ENCODE measurements at places on chromosomes 12 and 14.

DNA sequence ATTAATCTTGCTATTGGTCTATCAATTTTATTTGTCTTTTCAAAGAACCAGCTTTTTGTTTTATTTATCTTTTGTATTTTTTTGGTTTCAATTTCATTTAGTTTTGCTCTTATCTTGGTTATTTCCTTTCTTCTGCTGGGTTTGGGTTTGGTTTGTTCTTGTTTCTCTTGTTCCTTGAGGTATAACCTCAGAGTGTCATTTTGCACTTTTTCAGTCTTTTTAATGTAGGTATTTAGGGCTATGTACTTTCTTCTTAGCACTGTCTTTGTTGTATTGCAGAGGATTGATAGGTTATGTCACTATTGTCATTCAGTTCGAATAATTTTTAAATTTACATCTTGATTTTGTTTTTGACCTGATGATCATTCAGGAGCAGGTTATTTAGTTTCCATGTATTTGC, 92.7 kb upstream of the DCD start:
- no peak for DNase-seq

DNA sequence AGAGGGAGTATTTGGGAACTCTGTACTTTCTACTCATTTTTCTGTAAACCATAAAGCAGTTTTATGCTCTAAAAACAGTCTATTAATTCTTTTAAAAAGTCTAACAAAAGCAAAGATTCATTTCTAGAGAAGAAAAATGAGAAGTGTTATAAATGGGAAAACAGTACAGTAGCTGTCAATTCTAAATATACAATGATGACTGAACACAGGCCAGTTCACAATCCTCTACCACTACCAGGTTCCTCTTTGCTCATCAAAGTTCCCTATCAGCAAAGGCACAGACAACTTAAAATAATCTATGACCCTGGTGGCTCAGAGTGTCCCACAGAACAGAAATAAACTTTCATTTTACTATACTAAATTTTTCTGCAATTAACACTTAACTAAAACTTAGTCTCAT, 12.5 kb downstream of the NAA25 start:
- no peak for DNase-seq

DNA sequence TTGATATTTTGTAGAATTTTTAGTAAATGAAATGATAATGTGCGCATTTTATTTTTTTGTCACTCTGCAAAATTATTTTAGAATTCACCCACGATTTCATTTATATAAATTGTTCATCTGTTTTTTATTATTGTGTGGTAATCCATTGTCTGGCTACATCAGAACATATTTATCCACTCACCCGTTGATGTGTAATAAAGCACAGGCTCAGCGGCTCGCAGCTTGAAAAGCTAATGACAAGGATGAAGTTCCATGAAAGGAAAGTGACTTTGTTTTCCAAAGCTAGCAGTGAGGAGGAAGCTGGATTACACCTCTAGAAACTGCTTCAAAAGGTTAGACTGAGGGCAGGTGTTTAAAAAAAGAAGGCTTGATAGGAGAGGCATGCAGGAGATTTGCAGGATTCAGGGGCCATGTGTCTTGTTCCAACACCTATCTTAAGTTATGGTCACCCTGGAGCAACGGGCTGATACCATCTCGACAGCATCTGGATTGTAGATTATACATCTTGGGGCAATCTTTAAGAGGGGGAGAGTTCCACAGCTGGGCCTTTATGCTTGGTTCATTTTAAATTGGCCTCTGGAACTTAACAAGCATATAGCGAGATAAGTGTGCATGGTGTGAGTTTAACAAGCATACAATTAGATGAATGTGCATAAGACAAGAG, 194.1 kb downstream of the TMTC3 start:
- DNase-seq, result no peak

DNA sequence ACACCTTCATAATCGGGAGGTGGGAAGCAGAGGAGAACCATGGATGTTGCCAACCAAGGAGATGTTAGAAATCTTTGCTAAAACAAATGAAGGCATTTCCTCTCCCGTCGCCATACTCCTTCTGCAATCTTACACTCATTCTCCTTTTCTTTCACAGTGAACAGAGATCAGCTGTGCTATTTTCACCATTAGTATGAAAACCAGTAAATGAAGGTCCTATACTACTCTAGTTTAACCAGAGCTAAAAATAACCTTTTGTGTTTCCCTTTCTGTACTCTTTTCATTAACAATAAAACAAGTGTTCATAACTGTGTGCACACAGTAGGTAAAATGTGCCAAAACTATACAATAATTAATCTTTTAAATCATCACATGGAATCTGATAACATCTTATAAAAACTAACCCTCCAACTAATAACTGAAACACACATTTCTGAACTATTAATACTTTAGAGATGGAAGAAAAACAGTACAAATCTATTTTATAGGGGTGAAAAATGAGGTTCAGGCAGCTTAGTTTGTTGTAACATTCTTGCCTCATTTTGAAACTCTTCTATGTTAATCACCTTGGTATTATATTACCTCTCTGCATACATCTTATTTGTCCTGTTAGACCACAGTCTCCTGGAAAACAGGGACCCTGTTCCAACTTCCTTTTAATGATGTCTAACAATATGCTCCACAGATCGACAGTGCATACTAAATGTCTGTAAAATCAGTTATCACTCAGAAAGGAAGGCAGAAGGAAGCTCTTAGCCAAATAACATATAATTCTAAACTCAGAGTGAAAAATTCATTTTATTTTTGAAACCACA, 69.5 kb downstream of the SPPL3 start:
- DNase-seq, result no peak

DNA sequence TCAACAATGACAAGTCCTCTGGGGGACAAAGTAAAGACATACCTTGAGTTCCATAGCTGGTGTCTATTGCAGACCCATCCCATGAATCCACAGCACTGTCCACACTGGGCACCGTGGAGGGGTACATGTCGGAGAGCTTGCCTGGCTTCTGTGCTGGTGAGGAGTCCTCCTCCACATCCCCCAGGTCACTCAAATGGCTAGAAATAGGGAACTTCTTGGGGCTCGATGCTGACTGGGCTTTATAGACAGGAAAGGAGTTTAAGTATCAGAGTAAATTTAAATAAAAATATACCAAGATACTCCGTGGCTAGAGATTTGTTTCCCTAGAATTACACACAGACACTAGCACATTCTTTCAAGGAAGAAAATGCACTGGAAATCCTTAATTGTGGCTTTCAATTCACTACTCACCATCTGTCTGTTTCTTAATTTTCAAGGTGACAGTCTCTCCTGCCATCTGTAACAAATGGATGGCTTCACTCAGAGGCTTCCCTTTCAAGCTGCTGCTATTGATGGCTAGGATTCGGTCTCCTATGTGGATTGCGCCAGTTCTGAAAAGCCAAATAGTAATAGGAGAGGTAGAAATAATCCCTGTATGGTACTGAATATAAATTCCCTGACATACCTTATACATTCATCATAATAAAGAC, 90.1 kb downstream of the HELB start:
- DNase-seq, result no peak

- no peak for DNase-seq
These were observed 114.2 kb upstream of the EEA1 start for GRCh38 chr12:93043192-93043876.

GRCh38 chr12:102513272-102513671, 32.9 kb upstream of the IGF1 start:
- DNase-seq, result no peak

DNA sequence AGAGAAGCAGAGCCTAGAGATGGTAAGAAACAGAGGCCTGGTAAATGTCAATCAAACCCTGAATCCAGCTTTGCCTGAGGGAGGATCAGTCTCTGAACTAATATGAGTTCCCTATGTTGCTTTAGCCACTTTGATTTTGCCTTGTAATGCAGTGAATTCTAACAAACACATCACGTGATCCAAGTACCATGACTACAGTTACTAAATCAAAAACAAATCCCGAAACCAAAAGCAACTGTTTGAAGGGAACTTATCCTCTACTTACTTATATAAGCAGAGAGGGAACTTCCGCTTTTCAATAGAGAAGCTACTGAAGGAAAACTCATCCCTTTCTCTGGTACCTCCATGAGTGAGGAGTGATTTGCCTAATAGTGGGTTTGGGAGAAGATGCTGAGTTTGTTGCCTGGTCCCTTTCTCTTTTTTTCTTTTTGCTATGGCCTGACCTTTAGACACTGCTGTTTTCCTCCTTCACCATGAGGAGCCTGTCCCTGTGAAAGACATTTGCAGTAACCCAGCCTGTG, 7.7 kb upstream of the PPTC7 start:
- DNase-seq, result peak; percentile 55

GRCh38 chr12:52245259-52245961, 12.4 kb downstream of the KRT7 start:
- no peak for DNase-seq

DNA sequence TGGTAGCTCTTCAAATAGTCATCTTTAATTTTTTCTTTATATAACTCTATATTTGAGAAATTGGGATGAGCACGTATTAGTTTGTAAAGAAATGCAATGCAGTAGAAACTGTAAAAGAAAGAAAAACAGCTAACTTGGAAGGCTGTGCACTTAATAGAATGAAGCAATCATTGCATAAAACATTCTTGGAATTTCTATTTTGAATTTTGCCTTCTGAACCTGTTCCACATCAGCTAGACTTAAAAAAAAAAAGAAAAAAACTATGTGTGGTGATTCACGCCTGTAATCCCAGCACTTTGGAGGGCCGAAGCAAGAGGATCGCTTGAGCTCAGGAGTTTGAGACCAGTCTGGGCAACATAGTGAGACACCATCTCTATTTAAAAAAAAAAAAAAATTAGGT, 29.4 kb downstream of the SCN8A start:
- no peak for DNase-seq

- DNase-seq, result no peak
These were observed 58.3 kb upstream of the LTA4H start for GRCh38 chr12:96093543-96094196.

DNA sequence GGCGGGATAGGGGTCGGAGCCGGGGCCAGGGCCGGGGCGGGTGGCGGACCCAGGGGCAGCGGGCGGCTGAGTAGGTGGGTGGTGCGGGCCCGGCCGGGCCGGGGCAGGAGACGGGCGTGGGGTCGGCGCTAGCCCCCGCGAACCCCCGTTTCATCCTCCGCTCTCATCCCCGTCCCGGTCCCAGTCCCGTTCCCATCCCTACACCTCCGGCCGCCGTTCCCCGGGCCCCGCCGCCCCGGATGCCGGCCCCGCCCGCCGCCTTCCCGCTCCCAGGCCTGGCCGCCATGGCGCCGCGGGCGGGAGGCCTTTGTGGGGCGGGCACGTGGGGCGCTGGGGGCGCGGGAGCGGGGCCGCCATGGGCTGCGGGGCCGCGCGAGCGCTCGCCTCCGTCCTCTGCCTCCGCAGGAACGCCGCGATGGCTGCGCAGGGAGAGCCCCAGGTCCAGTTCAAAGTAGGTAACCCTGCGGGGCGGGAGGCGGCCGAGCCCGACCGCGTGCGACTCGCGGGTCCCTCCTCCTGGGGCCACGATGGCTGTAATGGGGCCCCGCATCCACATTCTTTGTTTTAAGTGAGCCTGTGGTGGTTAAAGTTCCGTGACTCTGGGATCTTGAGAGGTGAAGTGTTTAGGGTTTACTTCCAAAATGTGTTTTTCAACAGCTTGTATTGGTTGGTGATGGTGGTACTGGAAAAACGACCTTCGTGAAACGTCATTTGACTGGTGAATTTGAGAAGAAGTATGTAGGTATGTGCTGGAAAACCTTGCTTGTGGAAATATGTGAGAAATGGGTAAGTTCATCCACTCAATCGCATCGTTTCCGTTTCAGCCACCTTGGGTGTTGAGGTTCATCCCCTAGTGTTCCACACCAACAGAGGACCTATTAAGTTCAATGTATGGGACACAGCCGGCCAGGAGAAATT, 572 bp downstream of the RAN start:
- peak; percentile 26 for DNase-seq

- no peak for DNase-seq
These were observed 62.6 kb downstream of the CHGA start for GRCh38 chr14:92985521-92985920.

- no peak for DNase-seq
These were observed 18.6 kb upstream of the PTGR2 start for GRCh38 chr14:73833034-73833433.

- DNase-seq, result peak; percentile 43
These were observed 10.8 kb downstream of the SUOX start for GRCh38 chr12:56007564-56008559.

GRCh38 chr12:56257491-56258067, 605 bp downstream of the ANKRD52 start:
- no peak for DNase-seq

DNA sequence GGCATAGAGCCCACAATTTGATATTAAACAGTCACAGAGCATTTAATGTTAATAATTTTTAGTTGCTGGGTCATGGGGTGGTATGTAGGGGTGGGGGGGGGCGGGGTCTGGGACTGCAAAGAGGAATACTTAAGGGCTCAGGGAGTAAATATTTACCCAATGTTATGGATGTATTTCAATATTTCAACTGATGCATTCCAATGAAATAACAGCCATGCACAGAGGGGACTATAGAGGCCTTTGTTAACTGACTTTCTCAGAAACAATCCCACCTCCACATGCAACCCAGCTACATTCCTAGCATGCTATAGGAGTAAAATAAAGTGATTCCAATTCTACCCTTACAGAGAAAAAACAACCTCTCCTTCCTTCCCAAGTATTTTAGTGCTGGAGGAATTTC, 7.9 kb upstream of the BBS10 start:
- no peak for DNase-seq

DNA sequence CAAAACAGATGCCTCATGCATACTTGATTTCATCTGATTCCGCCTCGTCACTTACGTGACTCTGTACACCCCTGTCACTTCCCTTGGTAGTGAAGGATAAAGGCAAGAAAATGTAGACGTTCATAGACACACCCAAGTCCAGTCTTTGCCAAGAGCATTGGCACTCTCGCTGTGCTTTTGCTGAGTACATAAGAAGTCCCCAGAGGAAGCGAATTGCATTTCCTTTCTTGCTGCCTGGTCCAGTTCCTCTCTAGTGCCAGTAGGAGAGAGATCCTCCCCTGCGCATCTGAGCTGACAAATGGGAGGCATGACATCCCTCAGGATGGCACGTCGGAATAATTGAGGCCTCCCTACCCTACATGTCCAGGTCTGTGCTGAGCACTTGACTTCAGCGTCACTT, 21.3 kb upstream of the RIN3 start:
- DNase-seq, result no peak

DNA sequence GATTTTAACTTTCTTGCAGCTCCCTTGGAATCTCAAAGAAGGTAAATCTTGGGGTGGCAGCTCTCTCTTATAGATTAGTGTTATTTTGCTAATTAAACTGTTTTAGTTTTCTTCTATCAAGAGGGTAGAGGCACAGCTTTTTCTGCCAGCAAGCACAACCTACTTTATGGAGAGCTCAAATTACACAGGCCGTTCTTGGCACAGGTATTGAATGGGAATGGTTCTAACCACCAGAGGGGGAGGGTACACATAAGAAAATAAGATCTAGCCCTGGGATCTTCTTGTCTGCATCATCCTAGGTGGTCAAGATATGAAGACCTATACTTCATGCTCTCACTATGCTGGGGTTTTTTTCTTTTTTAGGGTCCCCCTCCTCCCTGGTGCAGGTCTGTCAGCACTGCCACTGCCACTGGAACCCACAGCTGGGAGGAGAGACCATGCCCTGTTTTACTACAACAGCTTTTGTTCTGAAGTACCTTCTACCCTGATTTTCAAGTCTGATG, 48.6 kb upstream of the STAC3 start:
- DNase-seq, result no peak

- DNase-seq, result no peak
These were observed 7.8 kb downstream of the PRPF39 start for GRCh38 chr14:45091710-45092109.

- DNase-seq, result no peak
These were observed 5.7 kb upstream of the ATG101 start for GRCh38 chr12:52063981-52064649.

- DNase-seq, result no peak
These were observed 38.8 kb downstream of the CDKL1 start for GRCh38 chr14:50357753-50358395.

- DNase-seq, result no peak
These were observed 1702.6 kb upstream of the FLRT2 start for GRCh38 chr14:83827383-83827782.

Data from midbrain (tissue), 1 donor.